PC-3 (cell line): ENCODE measurements at places on chromosomes 5 and 9.

DNA sequence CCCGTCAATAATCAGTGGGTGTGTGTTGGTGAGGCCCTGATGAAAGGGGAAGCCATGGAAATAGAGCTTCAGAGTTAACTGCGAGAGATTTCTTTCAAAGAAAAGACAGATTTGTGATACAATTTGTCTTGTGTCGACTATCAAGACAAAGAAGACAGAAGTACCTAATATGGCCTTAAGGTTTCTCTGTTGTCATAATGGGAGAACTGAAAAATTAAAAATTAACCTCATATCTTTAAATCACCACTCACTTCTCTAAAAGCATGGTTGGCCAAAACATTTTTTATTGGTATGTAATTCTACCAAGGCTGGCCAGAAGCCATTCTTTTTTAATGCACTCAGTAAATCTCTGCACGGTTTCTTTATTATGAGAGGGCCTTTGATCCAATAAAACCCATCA, 282.9 kb upstream of the WWC1 start:
- no peak for DNase-seq

DNA sequence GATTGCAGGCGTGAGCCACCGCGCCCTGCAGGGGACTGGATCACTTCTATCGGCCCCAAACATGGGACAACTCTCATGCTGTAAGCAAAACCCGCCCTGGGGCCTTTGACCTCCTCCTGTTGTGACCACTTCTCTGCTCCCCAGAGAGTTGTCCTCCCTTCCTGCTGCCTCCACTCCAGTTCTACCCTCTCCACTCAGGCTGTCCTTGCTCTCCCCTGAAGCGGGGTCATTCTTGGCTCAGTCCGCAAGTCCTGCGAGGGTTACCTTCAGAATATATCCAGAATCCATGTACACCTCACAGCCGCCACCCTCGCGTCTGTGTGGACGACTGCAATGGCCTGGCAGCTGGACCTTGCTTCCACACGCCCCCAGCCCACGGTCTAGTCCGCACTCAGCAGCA, 273.7 kb downstream of the PBX3 start:
- DNase-seq = no peak

DNA sequence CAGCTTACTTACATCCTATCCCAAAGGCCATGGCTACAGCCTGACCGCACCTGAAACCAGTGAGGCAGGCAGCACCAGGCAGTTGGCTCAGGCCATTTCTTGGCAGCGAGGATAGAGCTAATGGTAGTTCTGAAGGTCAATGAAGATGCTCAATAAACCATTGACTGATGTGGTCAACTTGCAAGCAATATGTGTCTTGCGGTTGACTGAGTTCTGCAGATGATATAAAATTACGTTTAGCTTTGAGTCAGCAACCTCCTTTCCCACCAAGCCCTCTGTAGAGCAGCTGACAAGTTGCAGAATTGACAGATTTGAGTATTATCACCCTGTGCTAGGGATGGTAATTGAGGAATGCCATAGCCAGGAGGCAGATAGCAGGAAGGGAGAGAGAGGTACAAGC, 189.0 kb upstream of the PUM3 start:
- DNase-seq = no peak

DNA sequence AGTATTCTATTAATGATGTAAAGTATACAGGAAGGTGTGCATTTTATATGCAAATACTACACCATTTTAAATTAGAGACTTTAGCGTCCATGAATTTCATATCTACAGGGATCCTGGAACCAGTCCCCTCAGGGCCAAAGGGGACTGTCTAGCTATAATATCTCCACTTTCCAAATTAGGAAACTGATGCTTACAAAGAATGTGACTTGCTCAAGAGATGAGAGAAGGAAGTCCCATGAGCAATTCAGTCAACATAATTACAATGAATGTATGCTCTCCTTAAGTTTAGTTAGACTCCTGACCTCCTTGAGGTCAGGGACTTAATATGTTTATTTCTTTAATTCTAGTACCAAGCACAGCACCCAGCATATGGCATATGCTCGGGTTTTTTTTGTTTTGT, 23.7 kb downstream of the NIPBL start:
- DNase-seq = peak; percentile 23

GRCh38 chr9:90189306-90189705, 453.3 kb downstream of the DIRAS2 start:
- DNase-seq = no peak

DNA sequence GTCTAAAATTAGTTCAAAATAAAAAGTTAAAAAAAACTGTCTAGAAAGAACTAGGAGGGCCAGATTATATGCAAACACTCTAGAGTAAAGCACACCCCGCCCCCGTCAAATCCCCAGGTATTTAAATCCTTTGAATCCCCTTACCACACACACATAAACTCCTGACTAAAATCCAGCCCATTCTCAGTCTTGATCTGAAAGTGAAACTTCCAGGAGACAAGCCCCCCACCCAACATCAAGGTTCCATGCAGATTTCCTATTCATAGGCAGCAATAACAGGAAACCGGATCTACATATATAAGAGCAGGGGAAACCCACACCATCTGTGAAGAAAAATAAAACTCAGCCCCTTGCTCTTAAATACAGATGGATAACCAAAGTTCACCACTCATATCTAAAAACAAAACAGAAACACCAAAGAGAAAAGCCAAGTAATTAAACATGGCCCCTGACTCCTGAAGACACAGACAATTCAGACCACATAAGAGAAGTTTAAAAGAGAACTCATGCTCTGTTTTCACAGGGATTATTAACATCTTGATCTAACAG, 42.3 kb downstream of the MARCHF3 start:
- no peak for DNase-seq

GRCh38 chr5:84602371-84602771, 217.7 kb upstream of the EDIL3 start:
- DNase-seq = peak; percentile 9

- peak; percentile 99 for DNase-seq
These were observed 15.6 kb upstream of the CLK4 start for GRCh38 chr5:178642351-178642909.

- no peak for DNase-seq
These were observed 1.6 kb downstream of the GTF3C4 start for GRCh38 chr9:132671620-132672412.

DNA sequence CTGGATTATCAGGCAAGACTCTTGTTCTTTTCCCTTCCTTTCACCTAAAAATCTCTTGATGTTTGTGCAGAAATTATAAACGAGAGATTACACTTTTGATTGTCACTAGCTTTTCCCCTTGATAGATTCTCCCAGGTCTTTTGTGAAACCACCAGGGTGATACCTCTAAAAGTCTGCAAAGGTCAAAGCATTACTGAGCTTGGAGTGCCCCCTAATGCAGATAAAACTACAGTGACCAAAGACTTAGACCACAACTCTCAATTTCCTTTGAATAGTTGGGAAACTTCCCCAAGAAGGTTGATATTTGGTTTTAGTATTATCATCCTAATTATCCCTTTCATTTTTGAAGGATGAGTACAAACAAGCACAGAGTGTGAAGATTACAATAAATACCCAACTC, 173.1 kb downstream of the CYLC2 start:
- DNase-seq = no peak

DNA sequence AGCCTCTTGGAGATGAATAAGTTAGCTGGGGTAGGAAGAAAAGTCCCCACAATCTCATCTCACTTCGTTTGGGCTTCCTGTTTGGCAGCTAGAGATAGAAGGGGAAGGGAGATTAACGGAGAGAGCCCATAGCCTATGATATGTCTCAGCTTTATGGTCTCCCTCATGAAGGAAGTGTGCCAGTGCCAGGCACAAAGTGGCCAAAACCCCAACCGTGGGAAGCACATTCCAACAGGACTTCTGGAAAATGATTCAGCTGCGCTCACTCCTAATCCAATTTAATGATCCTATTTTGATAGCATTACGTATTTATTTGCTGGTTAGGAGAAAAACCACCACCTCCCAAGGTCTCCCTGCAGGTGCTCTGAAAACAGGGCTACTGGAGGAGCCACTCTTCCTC, 303.1 kb upstream of the CLINT1 start:
- DNase-seq = no peak

- DNase-seq = peak; percentile 50
These were observed 31.6 kb downstream of the ABLIM3 start for GRCh38 chr5:149172709-149173505.

- no peak for DNase-seq
These were observed 71.4 kb downstream of the ASTN2 start for GRCh38 chr9:117343427-117343826.

DNA sequence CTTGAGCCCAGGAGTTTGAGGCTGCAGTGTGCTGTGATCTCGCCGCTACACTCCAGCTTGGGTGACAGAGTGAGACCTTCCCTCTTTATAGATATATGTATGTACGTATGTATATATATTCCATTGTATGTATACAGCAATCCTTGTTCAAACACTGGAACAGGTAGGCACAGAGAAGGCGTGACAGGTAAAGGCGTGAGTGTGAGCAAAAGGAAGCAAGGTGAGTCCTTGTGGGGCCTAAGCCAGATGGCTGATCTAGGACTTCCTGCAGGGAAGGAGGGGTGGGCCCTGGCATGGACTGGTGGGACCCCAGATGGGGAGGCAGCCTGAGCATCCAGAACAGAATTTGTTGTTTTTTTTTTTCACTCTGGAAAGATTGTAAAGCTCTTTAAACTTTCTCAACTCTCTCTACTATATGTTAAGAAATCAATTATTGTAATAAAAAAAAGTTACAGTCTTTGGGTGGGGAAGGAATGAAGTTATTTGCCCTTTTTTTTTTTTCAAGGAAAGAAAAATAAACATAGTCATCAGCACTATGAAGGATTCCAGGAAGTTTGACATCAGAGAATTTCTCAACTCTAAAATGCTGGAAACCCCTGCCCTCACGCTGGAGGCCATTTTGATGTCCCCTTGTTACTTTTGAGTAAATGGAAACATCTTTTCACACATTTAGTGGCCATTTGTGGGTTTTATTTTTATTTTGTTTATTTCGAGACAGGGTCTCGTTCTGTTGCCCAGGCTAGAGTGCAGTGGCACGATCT, 38.9 kb upstream of the STXBP1 start:
- DNase-seq = peak; percentile 49

GRCh38 chr5:163565931-163566608, 60.7 kb downstream of the MAT2B start:
- peak; percentile 38 for DNase-seq

DNA sequence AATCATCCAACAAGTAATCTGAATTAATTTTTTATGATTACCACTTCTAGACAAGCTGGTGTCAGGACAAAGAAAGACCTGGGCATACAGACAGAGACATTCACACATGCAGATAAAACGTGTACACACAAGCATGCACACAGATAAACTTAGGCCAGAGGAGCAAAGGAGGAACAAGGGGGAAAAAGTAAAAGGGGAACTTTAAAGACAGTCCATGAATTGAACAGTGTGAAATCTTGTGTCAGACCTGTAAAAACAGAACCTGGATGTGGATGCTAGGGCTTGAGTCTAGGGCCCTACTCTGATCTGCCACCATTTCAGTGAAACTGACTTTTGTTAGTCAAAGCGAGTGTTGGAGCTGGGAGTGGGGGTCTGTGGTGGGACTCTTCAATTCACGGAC, 11.2 kb upstream of the ZSWIM6 start:
- no peak for DNase-seq

GRCh38 chr9:114894609-114895433, 35.6 kb downstream of the TNFSF8 start:
- DNase-seq = peak; percentile 82

DNA sequence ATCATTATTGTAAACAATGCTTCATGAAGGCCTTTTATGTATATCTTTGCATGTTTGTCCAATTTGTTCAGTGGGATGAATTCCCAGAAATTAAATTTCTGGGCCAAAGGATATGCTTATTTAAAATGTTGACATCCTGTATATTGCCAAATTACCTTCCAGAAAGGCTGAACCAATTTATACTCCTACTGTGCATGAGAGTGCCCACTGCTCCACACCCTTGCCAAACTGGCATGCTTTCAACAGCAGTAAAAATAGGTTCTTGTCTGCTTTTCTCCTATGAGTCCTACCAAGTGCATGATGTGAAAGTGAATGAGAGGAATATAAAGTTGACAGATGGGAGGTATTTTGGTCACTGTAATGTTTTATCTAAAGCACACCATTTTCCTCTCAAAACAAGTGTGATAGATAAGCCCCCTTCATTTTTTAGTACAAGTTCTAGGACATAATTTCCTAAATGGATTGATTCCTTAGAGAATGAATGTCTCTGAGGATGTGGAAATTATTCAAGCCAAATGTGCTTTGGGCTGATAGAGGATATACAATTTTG, 70.5 kb upstream of the ERBIN start:
- peak; percentile 57 for DNase-seq

DNA sequence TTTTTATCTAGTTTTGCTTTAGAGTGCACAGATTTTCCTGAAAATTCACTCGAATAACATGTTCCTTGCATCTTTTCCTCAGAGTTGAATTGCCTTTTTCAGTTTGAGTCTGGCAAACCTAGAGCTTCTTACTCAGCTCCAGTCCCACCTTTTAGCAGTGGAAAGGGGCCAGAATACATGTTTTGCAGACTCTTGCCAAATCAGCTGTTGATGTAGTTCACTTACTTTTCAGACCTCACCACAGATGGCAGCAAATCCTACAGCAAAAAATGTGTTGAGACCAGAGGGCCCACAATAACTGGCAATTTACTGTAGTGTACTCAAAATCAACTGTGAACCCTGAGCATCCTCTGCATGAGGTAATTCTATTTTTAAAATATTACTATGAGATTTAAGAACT, 545.2 kb upstream of the ACO1 start:
- DNase-seq = peak; percentile 3

GRCh38 chr9:115498303-115498702, 380.3 kb upstream of the TNC start:
- DNase-seq = peak; percentile 77

GRCh38 chr5:149820012-149820411, 89.9 kb downstream of the PPARGC1B start:
- DNase-seq = no peak

- DNase-seq = no peak
These were observed 53.5 kb upstream of the ERCC6L2 start for GRCh38 chr9:95822015-95822414.

DNA sequence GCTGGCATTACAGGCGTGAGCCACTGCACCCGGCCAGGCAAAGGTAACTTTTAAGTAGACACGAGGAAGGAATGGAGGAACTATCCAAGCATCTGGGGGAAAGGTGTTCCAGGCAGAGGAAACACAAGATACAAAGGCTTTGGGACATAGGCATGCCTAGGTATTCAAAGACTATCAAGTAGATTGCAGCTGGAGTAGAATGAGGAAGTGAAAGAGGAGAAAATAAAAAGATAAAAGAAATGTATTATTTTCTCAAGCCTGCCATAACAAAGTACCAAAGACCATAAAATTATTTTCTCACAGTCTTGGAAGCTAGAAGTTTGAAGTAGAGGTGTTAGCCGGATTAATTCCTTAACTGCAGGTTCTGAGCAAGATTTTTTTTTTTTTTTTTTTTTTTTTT, 39.9 kb upstream of the GRIN3A start:
- DNase-seq = no peak
